ENCODE measurements at places on chromosomes 1 and 21.
A peak's percentile ranks its signal among the peaks of the same experiment; 100 is the strongest.

DNA sequence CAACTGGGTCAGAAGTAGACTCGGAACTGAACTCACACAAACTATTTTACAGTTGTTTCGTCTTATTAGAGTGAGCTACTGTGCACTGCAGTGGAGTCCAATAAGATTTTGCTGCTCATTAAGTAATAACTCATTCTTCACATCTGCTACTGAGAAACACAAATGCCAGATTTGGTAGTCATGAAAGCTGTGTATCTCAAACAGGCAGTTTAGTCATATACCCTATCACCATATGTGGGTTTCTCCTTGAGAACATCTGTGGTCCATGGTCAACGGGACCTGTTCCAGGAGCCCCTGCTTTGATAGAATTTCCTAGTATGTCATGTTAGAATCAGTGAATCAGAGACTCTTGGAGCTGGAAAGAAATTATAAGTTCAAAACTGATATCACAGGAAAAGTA lies 60.4 kb downstream of the ALG14 start:
- DNase-seq = no peak

GRCh38 chr1:117663156-117663902 lies 57.5 kb downstream of the TENT5C start:
- no peak for DNase-seq

- no peak for DNase-seq
These were observed 450.4 kb downstream of the MATN1 start for GRCh38 chr1:30273021-30273325.

DNA sequence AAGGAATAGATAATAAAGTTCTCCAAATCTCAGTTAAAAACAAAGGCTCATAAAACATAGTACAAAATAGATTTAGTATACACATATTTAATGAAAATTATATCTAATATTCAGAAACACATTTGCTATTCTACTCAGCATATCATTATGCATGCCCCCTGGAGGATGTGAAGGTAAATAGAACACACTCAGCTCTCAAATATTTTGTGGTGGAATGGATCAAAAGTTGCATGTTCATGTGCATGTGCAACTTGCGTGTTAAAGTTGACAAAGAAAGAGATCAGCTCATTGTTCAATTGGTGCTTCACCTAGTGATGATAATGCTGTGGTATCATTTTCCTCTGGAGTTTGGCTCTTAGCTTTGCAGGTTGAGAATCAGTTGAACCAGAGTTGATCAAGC lies 4.9 kb upstream of the ZNF644 start:
- no peak for DNase-seq

DNA sequence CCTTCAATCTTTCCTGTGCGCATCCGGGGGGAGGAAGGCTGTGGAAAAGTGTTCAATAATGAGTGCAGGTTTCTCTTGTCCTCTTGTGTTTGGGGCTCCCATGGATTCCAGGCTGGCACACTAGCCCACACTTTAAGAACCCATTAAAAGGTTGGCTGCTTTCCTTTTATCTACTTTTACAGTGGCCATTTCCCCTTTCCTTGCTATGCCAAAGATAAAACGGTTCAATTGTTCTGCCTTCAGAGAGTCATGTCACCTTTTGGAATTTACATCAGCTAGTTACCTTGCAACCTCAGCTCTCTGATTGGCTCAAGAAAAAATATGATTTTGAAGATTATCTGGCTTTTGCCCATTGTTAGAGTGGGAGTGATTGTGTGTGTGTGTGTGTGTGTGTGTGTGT lies 182.3 kb downstream of the SDCCAG8 start:
- DNase-seq = no peak

- DNase-seq = no peak
These were observed 19.3 kb upstream of the RAB3GAP2 start for GRCh38 chr1:220291580-220291979.

- no peak for DNase-seq
These were observed 17.0 kb upstream of the ADAR start for GRCh38 chr1:154624746-154625643.

GRCh38 chr1:111754984-111755330 lies 744 bp upstream of the DDX20 start:
- DNase-seq = no peak

DNA sequence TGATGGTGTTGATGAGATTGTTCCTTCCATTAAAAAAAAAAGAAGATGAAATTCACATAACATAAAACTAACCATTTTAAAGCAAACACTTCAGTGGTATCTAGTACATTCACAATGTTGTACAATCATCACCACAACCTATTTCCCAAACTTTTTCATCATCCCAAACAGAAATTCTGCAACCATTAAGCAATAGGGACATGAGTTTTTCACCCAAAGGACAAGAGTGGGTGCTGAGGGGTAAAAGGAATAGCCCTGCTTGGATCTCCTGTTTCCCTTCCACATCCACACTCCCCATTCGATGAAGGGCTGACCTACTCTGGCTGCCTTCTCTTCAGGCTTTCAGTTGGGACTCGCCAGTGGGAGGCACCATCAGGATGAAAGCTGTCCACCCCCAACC lies 59.3 kb downstream of the SLC9A1 start:
- no peak for DNase-seq

DNA sequence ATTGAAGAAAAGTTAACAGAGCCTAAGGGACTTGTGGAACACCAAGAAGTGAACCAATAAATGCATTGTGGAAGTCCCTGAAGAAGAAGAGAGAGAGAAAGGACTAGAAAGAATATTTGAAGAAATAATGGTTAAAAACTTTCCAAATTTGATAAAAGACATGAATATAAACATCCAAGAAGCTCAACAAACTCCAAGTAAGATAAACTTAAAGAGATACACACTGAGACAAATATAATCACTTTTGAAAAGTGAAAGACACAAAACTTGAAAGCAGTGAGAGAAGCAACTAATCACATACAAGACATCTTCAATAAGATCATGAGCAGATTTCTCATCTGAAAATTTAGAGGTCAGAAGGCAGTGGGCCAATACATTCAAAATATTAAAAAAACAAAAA lies 91.2 kb downstream of the MPZL1 start:
- no peak for DNase-seq

DNA sequence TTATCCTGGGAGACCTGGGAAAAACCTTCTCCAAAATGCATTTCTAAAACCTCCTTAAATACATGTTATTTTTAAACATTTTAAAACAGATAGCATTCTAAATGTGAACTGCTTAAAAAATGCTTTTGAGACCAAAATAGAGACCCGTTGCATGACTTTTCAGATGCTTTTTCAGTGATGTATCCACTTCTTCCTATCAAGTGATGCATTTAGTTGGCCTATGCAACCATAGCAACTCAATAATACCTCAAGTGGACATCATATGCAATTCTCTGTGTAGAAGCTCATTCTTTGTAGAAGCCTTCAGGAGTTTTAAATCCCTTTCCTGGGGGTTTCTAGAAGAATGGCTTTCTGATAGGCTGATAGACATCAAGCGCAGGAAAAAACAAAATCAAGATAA lies 94.5 kb upstream of the RAVER2 start:
- DNase-seq = no peak

DNA sequence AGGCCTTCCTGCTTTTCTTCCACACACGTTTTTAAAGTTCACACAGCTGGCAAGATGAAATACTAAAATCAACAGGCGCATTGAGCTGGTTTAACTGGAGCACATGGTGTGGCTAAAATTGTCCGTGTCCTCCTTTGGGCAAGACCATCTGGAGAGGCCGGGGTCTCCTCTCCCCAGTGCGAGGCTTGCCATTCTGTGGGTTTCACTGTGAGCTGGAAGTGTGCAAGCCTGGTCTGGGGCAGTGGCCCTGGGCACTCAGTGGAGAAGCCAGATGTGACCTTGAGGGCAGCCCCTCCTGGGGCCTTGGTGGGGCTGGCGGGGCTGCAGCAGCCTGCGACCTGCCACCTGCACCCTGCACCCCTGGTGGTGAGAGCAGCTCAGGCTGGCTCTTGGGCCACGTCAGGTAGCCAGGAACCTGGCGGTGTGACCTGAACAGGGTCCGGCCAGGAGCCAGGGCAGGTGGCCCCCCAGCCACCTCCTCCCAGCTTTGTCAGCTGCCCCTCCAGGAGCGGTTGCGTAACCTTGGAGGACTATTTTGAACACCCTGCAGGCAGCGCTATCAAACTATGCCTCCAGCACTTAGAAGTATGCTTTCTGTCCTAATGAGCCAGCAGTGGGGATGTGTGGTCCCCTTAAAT lies 52.4 kb downstream of the SLC37A1 start:
- no peak for DNase-seq

DNA sequence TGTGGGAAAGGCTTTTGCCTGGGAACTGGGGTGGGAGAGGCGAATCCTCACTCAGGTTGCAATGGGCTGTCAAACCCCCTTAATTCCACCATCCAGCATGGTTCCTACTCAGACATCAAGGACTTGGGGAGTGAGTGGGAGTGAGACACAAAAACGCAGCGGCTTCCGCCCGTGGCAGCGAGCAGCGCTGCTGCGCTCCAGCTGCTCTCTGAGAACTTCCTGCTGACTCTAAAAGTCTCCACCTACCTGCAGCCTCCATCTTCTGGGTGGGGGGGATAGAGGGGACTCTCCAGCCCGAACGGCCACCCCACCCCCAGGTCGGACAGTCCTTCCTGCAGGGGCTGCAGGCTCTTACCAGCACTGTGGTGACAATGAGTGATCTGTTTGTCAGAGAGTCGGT lies 184.4 kb downstream of the GRIK3 start:
- DNase-seq = no peak

- no peak for DNase-seq
These were observed 737 bp upstream of the SERPINC1 start for GRCh38 chr1:173917635-173918493.

DNA sequence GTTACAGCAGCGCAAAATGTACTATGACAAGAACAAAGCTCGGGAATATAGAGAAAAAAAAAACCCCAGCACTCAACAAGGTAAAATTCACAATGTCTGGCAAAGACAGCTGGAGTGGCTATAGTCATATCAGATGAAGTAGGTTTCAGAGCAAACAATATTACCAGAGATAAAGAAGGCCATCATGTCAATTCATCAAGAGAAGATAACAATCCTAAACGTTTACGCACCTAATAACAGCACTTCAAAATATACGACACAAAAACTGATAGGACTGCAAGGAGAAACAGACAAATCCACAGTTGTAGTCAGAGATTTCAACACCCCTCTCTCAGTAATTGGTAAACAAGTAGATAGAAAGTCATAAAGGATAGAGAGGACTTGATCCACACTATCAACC lies 455.2 kb downstream of the PTPRU start:
- no peak for DNase-seq

- no peak for DNase-seq
These were observed 59.0 kb downstream of the MTR start for GRCh38 chr1:236853921-236854604.

GRCh38 chr1:8285103-8285502 lies 32.8 kb upstream of the SLC45A1 start:
- DNase-seq = no peak

GRCh38 chr1:52876843-52877242 lies 34.3 kb downstream of the ZYG11A start:
- no peak for DNase-seq

GRCh38 chr1:24293392-24294227 lies 25.5 kb upstream of the GRHL3 start:
- no peak for DNase-seq

DNA sequence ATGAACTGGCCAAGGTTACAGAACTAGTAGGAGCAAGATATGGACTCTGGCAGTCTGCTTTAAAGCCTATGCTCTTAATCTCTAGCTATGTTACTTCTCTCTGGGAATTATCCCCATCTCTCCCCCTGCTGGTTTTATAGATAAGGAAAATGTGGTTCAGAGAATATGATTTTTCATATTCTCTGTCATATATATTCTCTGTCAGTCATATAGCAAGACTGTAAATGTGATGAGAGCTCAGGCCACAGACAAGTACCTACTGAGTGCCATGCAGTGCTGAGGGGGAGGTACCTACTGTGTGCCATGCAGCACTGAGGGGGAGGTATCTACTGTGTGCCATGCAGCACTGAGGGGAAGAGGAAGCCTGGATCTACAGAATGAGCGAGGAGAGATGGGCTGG lies 220.3 kb upstream of the FGGY start:
- no peak for DNase-seq

DNA sequence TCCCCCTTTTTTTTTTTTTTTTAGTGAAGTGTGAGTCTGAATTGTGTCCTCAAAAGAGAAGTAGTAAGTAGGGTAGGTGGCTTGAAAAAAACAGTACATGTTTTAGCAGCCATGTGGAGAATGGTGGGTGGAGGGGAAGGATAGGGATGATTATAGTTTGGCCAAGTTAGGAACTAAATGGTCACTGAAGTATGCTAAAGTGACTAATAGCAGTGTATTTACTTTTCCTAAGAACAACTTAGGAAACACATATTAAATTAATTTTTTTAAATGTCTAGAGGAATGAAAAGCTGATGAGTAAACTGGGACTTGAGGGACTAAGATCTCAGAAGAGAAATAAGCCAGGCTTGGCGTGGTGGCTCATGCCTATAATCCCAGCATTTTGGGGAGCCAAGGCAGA lies 55.5 kb downstream of the PLA2G4A start:
- no peak for DNase-seq

DNA sequence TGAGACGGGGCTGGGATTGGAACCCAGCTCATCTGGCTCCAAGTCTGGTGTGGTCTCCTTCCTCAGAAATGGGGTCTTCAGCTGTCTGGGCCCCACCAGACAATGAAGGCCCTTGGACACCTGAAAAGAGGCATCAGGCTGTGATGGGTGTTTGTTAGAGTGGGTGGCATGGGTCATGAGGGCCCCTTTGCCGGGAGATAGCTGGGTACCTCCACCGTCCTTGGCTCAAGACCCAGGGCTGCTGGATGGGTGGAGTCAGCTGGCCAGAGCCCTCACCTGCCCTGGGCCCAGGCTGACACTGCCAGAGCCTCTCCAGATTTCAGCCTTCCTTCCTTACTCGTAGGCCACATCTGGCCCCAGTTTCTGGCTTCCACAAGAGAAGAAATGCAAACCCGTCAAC lies 13.4 kb upstream of the TTC22 start:
- DNase-seq = no peak

DNA sequence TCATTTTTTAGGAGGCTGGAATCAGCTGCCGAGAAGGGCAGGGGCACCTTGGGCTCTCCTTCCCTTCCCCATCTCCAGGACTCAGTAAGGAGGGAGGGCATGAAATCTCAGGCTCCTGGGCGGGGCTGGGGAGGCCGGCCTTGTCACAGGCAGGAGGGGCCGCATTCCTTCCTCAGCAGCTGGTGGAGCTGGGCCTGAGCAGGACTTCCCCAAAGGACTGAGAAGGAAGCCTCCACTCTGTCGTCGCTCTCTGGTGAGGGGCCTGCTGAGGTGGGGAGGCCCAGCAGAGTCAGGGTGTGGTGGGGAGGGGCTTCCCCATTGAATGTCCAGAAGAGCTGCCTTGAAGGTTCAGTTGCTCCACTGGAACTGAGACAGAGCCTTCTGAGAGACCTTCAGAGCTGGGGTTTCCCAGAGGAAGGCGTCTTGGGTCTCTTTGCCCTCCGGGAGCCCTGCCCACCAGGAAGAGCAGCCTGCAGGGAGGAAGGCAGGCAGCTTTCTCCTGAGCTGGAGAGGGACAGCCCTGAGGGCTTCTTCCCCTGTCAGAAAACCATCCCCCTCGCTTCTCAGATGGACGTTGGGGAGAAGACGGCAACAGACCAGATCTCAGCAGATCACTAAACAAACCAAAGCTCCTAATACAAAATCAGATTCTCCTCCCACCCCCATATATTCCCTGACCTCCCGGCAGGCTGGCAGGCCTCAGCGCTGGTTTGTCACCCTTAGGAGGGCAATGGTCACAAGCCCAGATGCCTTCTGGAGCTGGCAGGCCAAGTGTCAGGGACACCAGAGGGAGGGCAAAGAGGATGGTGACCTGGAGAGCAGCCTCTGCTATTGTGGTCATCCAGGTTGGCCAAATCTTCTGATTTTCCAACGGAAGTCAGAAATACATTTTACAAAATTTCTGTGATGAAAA lies 10.7 kb downstream of the KCNA10 start:
- no peak for DNase-seq

GRCh38 chr1:172394141-172394751 lies 26.2 kb upstream of the C1orf105 start:
- DNase-seq = peak; percentile 58

- no peak for DNase-seq
These were observed 102.3 kb downstream of the TNFSF18 start for GRCh38 chr1:172948457-172948856.

All from stimulated activated CD4-positive, alpha-beta T cell treated with anti-CD3 and anti-CD28 coated beads, Interleukin-15, amount 100 ng/mL, for 48 hours (primary cell).